T1000 (cell line): ENCODE measurements at places on chromosomes 16 and 17.

- no peak for DNase-seq
These were observed 2.5 kb downstream of the GPRC5B start for GRCh38 chr16:19882186-19882585.

- no peak for DNase-seq
These were observed 1027.5 kb downstream of the CDH11 start for GRCh38 chr16:64094181-64094965.

- no peak for DNase-seq
These were observed 10.4 kb downstream of the ERAL1 start for GRCh38 chr17:28864991-28865849.

DNA sequence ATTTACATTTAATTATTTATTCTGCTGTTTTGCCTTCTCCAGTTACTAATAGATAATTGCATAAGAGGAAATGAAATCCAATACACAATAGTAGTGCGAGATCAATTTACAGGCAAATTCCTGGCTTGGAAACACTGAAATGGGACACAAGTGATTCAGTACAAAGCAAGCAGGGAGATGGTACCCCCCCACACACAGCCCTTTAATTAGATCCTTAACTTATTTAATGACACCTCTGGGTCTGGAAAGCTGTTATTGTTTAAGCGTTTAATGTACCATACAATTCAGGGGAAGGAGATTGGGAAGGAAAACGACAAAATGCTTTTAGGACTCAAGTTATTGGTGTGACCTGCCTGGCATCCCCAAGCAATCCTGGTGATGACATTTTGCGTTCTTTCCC lies 318.2 kb downstream of the NPIPA8 start:
- DNase-seq = no peak

DNA sequence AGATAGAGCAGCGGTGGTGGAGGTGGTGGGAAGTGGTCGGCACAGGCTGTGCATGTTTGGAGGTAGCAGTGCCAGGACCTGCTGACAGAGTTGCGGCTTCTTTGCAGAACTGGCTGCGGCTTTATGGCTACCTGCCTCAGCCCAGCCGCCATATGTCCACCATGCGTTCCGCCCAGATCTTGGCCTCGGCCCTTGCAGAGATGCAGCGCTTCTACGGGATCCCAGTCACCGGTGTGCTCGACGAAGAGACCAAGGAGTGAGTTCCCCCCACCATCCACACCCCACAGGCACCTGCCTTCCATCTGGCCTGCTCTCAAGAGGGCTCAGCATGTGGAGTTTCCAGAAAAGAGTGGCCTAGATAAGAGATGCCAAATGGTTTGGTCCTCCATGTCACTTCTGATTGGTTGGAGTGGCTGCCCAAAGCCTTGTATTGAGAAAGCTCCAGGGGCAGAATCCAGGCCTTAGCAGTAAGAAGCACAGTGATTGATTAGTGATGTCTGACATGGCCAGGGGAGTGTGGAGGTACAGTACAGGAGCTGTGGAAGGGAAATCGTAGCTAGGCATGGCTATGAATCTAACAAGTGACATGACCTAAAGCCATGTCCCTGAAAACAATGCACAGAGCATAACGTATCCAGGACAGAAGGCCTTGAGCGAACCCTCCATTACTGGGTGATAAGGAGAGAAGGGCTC lies 12.0 kb downstream of the MMP15 start:
- no peak for DNase-seq

- peak; percentile 81 for DNase-seq
These were observed 5.8 kb downstream of the ZG16B start for GRCh38 chr16:2835638-2836493.

DNA sequence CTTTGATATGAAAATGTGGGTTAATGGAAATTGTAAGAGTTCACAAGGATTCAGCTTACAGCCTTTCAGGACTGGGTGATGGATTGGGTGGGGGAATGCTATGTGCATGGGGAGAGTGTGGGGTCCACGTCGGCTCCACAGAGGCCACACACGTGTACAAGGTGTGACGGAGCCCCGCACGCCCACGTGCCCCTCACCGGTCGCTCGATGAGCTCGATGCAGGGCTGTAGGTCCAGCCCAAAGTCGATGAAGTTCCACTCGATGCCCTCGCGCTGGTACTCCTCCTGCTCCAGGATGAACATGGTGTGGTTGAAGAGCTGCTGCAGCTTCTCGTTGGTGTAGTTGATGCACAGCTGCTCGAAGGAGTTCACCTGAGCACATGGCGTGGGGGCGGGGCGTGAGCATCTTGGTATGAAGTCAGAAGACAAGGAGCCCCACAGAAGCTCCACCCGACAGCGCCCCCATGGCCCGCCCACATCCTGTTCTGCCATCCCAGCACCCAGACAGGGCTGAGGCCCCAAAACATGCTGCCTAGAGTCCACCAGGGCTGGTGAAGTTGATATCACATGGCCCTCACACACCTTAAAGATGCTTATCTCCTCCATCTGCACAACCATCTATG lies 99.1 kb downstream of the MYH11 start:
- no peak for DNase-seq

DNA sequence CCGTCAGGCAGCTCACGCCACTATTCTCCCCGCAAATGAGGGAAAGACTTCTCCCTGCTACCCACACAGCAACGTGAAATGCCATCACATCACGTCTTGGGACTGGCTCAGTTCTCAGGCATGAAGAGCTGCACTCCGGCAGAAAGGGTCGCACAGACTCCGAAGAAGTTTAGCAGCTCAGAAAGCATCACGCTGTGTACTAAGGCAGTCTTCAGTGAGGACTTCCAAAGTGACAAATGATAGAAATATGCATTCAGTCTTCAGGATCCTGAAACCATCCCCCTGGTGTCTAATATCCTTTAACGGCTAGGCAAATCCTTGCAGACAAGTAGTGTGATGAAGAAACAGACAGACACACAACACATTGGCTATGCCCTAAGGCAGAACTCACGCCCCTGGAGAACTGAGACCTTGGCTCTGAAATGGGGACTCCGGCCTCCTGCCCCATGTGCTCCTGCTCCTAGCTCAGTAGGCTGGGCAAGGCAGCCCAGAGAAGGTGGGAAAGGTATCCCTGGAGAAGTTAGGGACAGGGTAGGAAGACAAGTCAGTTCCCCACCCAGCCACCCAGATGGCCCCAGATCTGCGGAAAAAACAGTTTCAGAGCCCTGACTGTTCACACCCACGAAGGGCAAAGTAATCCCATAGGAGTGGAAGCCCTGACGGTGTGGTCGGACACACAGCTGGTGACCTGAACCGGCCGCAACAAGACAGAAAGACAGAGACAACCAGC lies 1.6 kb downstream of the XYLT1 start:
- no peak for DNase-seq

GRCh38 chr17:29835435-29836351 lies 94.3 kb downstream of the SSH2 start:
- no peak for DNase-seq

GRCh38 chr16:81553814-81554675 lies 109.4 kb downstream of the CMIP start:
- no peak for DNase-seq

GRCh38 chr17:57750109-57750871 lies 5.2 kb upstream of the CCDC182 start:
- no peak for DNase-seq

DNA sequence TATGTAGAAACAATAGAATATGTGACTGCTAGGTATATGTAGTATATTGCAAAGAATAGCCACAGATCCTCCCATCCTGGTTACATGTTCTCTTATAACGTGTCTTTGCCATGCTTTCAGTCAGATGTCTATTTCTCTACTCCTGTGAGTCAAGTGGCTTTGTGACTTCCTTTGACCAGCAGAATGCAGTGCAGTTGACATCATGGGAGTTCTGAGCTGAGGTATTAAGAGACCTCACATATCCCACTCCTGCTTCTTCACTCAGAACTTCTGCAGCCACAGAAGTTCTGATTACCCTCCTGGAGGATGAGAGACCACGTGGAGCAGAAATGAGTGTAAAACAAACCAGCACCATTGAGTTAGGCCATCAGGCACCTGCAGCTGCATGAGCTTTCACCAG lies 222.5 kb downstream of the PRKCA start:
- no peak for DNase-seq

DNA sequence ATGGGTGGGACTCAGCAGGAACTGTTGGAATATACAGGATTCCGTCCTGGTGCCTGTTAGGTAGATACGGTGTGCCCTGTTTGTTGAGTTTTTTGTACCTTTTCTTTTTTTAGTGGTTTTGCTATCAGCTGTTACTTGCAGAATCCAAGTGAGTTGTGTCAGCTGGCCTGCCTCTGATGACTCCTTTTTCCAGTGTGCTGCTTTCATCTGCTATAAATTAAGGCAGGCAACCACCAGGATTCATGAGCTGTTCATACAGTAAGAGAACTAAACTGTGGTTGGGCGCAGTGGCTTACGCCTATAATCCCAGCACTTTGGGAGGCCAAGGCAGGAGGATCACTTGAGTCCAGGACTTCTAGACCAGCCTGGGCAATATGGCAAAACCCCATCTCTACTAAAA lies 79.9 kb downstream of the WNT3 start:
- no peak for DNase-seq

- no peak for DNase-seq
These were observed 17.0 kb downstream of the LSM12 start for GRCh38 chr17:44049294-44050060.

GRCh38 chr16:27531186-27531585 lies 18.5 kb downstream of the GTF3C1 start:
- DNase-seq = no peak

GRCh38 chr16:1106659-1107058 lies 10.6 kb upstream of the C1QTNF8 start:
- no peak for DNase-seq

DNA sequence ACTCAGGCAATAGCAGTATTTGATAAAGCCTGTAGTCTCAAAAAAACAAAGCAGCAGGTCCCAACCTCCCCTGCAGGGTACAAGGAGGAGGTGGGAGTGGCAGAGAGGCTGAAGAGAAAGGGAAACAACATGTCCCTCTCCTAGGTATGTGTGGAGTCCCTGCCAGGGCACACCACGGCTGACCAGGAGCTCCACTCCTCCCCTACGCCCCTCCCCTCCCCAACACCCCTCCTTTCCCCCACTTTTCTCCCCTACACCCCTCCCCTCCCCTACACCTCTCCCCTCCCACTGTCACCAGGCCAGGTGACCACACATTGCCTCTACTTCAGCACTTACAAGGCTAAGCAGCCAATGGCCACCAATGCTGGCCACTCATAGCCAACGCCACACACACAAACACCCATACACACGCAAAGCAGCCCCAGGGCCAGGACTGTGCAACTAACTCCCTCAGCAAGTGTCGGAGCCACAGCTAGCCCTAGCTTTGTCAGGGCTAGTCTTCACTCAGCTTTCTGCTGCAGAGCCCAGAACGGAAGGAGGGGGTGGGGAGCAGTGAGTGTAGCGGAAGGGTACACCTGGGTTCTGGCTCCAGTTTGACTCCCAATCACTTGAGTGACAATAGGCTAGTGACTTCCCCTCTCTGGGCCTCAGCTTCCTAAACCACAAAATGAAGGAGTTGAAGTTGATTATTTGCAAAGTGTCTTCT lies 8.2 kb downstream of the CAVIN1 start:
- DNase-seq = no peak

- DNase-seq = no peak
These were observed at the start of gene MT3 for GRCh38 chr16:56589141-56590039. Gene MT3, plus strand, starts transcription at chr16:56589528. Its CDS starts 63 bp downstream, at chr16:56589591.

DNA sequence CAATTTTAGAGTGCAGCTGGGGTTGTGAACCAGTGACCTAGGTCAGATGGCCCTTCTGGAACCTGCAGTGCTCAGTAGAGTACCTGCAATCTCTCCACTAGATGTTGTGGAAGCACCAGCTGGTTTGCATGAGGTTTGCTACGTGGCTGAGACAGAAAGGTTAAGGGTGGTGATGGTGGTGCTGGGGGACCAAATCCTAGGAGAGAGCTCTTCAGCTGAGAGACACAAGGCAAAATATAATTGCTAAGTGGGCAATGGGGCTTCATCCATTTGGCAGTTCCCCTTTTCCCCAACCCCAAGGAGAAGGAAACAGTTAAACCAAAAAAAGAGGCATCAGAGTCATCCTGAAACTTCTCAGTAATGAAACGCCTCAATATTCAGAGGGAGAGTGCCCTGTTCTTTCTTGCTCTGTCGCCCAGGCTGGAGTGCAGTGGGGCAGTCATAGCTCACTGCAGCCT lies 13.9 kb downstream of the ITPRIPL2 start:
- no peak for DNase-seq

DNA sequence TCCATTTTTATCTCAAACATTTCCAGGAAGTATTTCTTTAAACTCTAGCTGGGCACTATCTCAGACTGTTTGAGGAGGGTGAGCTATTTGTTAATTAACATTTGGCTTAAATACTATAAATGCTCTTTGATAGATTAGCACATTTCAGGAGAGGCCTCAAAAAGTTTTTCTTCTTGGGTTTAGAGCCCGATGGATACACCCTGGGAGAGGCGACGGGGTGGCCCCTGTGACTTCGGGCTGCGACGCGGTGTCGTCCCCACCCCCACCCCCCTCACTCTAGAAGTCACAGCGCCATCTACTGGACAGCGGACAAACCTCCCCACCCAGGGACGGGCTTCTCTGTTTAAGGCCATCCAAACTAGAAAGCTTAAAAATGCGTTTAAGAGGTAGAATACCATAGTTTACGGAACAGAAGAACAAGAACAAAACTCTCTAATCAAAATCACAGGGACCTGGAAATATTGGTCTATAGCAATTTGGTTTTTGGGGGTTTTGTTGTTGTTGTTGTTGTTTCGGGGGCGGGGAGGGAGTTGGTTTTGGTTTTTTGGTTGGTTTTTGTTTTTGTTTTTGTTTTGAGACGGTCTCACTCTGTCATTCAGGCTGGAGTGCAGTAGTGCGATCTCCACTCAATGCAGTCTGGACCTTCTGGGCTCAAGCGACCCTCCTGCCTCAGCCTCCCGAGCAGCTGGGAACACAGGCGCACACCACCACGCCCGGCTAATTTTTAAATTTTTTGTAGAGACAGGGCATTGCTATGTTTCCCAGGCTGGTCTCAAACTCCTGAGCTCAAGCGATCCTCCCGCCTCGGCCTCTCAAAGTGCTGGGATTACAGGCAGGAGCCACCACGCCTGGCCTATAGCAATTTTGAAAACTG lies 254.4 kb downstream of the C16orf95 start:
- no peak for DNase-seq

- DNase-seq = no peak
These were observed 15.0 kb upstream of the CACNG4 start for GRCh38 chr17:66949501-66949900.
